GM19239 (cell line): ENCODE measurements at places on chromosomes 7 and 10.
A peak's percentile ranks its signal among the peaks of the same experiment; 100 is the strongest.

- no peak for DNase-seq
Measured at GRCh38 chr7:50418526-50419290, 31.4 kb downstream of the FIGNL1 start.

DNA sequence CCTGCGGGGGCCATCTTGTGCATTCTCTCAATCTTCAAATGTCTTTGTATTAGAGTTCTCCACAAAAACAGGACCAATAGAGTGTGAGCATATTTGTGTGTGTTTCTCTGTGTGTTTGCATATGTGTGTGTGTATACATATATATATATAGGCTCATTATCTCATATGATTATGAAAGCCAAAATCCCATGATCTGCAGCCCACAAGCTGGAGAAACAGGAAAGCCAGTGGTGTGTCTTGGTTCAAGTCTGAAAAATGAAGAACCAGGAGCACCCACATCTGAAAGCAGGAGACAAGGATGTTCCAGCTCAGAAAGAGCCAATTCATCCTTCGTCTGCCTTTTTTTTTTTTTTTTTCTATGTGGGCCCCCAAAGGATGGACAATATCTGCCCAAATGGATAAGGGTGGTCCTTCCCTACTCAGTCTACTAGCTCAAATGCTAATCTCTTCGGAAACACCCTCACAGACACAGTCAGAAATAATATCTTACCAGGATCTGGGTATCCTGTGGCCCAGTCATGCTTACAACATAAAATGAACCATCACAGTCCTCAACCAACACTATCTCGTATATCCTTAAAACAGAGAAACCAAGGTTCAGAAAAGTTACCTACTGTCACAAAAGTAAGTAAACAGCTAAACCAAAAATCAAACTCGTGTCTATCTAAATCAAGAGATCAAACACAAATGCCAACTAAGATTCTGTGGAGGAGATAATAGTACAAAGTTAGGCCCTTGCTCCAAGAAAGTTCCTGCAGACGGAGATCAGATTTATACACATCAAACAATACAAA lies 141.9 kb downstream of the JMJD1C start:
- no peak for DNase-seq

- no peak for DNase-seq
Measured at GRCh38 chr7:24500599-24500998, 72.7 kb upstream of the PALS2 start.

- DNase-seq: no peak
Measured at GRCh38 chr10:62199584-62199983, 69.1 kb downstream of the RTKN2 start.

DNA sequence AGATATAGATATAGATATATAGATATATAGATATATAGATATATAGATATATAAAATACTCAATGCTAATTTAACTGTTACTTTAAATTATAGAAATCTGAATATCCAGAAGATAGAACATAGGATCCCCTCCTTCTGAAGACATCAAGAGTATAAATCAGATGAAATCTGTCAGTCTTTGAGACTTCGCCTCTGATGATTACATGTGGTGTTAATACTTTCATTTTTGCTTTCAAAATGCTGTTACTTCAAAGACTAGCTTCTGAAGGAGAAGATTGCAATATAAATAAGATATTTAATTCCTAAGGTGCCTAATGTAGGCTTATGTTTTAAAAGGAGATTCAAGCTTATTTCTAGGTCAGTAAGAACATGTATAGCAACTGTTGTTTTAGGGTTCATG lies 180.4 kb downstream of the TSPAN12 start:
- DNase-seq: no peak

GRCh38 chr7:561631-562373 lies 42.2 kb upstream of the PDGFA start:
- no peak for DNase-seq

DNA sequence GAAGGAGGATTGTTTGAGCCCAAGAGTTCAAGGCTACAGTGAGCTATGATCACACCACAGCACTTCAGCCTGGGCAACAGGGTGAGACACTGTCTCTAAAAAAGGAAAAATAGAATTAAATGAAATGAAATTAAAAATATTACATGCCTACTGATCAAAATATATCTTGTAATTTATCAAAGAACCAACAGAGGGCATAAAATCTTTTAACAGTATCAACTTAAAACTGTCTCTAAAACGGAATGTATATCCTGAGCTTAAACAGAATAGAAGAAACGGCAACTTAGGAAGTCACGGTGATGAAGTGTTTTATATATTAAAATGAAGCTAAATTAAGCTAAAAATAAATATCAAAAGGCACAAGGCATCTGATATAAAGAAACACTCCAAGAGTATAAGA lies 78.8 kb downstream of the MTPAP start:
- DNase-seq: no peak

DNA sequence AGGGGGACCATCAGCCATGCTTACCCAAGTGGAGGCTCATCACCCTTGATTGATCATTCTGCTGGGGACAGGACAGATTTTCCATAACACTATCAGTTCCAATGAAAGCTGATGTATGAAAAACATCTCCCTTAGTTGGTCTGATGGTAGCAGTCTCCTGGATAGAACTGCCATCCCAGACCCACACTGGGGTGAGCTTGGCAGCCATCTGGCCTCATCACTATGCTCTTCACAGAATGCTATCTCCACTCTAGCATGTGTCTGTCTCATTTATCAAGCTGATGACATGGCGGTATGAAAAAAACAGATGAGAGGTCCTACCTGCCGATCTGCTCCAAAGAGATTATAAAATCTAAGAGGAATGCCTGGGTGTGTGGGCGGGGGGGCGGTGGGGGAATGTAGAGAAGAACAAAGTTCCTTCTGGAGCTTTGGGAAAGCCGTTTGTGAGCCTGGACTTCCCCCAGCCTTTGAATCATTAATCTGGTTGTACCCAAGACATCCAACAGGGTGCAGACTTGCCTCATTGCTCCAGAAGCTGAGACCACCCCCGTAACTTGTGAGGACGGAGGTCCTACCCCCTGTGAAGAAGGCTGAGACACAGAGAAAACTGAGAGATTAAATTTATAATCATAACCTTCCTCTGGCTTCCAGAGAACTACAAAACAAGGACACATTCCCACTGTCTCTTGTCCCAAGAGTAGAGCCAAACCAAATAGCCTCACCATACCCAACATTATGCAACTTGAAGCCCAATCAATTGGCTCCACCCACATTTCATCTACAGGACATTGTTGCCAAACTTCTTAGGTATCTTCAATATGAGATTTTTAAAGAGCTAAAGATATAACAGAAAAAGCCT lies 340.8 kb downstream of the KCNMA1 start:
- DNase-seq: no peak

DNA sequence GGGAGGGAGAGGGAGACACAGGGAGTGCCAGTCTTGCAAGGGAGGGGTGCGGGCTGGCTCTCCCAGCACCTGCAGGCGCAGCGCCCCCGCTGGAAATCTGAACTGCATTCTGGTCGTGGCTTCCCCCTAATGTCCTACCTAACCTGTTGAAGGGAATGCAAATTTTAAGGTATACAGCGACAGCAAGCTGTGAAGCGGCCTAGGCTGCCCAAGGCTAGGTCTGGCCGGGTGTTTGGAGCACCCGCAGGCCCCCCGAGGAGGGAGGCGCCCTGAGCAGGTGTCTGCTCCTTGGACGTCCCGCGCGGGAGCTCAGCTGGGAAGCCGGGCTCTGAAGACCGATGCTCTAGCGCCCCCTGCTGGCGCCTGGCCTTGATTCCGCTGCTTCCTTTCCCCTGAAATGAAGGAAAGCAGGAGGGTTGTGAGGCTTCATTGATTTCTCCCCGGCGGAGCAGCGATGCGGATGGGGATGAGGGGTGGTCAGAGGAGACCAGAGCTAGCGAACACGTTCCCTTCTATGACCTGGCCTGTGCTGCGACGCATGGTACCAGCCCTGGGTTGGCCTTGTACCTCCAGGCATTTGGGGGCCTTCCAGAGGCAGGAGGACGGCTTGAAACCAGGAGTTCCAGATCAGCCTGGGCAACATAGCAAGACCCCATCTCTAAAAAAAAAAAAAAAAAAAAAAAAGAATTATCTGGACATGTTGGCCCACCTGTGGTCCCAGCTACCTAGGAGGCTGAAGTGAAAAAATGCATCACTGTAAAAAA lies 601.3 kb downstream of the GALNT17 start:
- peak; percentile 49 for DNase-seq

GRCh38 chr10:126263006-126263676 lies 125.1 kb downstream of the ADAM12 start:
- no peak for DNase-seq

- no peak for DNase-seq
Measured at GRCh38 chr10:79072994-79073645, 4.4 kb downstream of the ZMIZ1 start.

- no peak for DNase-seq
Measured at GRCh38 chr7:150964593-150965111, 13.5 kb downstream of the KCNH2 start.

DNA sequence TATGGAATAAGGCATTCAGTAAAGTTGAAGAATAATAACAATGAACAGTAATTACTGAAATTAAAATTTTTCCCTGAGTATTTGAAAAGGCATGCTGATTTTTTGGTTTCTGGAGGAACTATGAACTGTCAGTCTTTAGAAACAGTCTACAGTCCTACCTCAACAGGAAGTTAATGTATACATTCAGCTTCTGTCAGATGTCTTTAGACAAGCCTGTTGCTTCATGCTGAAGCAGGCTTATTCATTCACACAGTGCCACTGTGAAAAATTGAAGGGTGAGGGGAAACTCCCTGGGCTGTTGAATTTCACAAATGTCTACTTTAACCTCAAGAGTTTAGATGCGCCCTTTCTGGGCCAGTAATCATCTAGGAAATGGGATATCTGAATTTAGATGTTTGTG lies 3.5 kb downstream of the NRF1 start:
- no peak for DNase-seq

GRCh38 chr10:75428434-75429158 lies 2.8 kb upstream of the LRMDA start:
- DNase-seq: no peak

DNA sequence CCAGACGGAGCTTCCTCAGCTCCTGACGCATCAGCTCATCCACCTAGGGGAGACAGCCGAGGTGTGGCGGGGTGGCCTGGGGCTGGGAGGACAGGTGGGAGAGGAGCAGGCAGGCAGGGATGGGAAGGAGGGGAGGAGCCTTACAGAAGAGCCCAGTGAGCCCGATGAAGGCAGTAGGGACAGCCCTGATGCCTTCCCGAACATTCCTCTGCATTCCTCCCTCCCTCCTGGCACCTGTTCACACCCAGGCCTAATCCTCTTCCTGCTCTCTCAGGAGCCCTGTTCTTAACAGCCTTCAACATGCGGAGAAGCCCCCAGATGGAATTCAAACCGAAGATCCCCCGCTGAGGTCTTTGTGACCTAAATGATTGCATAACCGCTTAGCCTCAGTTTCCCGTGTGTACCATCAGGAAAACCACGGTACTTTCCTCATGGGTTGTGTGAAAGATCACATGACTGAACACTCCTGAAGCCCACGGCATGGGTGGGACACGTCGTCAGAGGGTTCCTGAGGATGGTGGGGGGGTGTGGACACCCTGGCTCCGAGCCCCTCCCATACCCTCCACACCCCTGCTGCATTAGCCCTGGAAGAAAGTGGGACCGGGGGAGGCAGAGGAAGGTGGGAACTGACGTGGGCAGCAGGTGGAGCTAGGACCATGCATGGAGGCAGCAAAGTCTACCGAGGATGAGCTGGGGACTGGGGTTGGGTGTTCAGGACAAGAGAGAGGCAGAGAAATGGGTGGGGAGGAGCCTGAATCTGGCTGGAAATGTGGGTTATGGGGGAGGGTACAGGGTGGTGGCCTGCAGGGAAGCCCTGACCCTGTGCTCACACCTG lies 8.8 kb upstream of the ASB10 start:
- DNase-seq: no peak

- DNase-seq: no peak
Measured at GRCh38 chr7:47479821-47480575, 101.9 kb downstream of the TNS3 start.

DNA sequence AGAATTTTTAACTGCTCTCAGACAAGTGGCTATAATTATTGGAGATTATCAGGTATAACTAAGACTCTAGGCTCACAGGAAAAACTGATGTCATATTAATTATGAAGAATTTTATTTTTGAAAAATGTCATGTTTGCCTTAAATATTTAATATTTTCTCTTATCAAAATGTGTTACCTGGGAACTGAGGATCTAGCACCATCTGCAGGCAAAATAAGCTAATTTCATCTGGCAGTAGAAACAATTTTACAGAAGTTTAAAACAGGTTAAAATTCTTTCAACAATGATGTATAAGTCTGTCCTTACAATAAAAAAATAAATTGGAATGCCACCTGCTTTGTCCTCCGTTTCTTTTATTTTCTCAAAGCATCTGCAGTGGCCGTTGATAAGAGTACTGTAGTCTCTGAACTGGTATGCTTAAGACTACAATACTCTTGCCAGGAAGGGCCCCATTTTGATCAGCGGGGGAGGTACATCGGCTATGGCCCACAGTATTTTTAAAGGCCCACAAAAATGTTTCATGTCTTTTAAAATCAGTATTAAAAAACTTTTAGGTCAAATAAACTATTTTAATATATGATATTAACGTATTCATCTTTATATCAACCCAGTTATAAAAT lies 81.3 kb downstream of the VWDE start:
- no peak for DNase-seq

DNA sequence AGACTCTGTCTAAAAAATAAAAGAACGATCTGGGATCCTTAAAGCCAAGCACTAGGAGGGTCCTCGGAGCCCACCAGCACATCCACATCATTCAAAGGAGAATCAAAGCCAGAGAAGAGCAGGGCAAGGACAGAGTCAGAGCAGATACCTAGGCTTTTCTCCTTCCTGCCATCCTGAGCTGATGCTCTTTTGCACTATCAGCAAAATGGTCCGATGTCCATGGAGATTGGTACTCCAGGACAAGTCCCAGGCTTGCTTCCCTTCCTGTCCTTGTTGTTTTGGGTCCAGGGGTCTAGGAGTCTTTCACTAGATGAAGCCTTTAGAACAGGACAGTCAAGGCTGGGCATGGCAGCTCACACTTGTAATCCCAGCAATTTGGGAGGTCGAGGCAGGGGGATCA lies 58.0 kb upstream of the ELN start:
- DNase-seq: no peak

GRCh38 chr7:44388089-44388970 lies 62.9 kb upstream of the CAMK2B start:
- DNase-seq: no peak

GRCh38 chr7:110507832-110508231 lies 583.1 kb upstream of the LRRN3 start:
- no peak for DNase-seq

GRCh38 chr10:83701799-83702198 lies 437.5 kb upstream of the GHITM start:
- no peak for DNase-seq

- no peak for DNase-seq
Measured at GRCh38 chr10:11284291-11285085, 266.8 kb downstream of the CELF2 start.

GRCh38 chr10:77081481-77081891 lies 556.1 kb downstream of the KCNMA1 start:
- no peak for DNase-seq
